HCEC 1CT (cell line): ENCODE measurements at places on chromosomes 16 and 17.
A peak's percentile ranks its signal among the peaks of the same experiment; 100 is the strongest.

- DNase-seq: no peak
Measured at GRCh38 chr17:30084788-30085187, 31.8 kb upstream of the NSRP1 start.

GRCh38 chr16:2785101-2785991 lies 2.0 kb downstream of the PRSS33 start:
- no peak for DNase-seq

DNA sequence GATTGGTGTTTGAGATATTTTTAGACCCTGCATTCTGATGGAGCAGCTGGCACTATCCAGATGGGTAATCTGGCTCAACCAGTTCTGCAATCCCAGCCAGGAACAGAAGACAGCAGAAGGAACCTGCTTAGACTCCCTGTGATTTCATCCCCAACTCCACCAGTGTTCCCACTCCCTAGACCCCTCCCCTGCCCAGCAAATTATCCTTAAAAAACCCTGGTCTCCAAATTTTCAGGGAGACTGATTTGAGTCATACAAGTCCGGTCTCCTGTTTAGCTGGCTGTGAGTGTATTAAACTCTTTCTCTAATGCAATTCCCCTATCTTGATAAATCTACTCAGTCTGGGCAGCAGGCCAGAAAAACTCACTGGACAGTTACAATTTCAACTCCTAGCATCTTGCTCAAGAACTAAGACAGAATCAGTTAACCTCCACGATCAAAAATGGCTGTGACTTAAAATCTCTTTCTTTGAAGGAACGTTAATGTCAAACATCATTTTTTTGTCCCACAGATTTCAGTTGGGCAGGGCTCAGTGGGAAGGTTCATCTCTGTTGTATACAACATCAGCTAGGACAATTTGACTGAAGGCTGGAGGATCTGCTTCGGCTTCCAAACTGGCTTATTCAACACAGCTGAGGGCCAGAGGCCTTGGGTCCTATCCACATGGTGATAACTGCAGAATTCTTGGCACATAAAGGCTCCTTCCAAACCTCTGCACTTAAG lies 4.9 kb upstream of the RBL2 start:
- no peak for DNase-seq

DNA sequence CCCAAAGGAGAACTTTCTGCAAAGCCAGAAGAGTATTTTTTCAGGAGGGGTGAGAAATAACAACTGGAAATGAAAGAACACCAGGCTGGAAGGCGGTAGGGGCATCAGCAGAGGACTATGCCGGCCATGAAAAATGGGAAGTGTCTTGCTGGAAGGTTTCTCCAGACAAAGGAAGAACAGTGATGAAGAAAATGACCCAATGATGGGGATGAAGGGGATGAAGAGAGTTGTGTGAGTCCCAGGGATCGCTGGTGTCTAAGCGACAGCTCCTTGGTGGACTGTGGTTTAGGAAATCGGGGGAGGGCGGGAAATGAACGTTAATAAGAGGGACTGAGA lies 623 bp downstream of the TTLL6 start:
- DNase-seq: no peak

DNA sequence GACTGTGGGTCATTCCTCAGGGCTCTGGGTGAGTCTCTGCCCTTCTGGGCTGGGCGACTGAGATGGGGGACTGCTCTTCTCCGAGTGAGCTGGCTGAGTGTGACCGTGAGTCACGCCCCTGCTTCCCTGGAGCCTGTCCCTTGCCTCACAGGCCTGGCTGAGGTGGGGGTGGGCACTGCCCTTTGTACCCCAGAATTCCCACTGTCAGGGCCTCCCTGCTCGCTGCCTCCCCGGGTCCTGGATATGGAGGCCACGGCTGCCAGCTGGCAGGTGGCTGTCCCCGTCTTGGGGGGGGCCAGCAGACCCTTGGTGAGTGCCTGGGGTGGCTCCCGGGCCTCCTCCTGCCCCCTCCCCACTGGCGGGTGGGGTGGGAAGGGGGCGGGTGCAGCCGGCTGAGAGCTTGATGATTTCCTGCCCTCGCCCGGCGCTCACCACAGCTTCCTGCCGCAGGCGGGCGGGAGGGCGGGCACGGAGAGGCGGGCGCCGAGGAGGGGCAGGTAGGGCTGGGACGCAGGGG lies at the start of gene LAT:
Gene LAT, plus strand, starts transcription at position 434 of the 517 bp plus-strand sequence. CDS start 366 bp downstream, outside the sequence.
- no peak for DNase-seq

- DNase-seq: peak; percentile 47
Measured at GRCh38 chr17:63126607-63127006, 160.6 kb downstream of the TANC2 start.

DNA sequence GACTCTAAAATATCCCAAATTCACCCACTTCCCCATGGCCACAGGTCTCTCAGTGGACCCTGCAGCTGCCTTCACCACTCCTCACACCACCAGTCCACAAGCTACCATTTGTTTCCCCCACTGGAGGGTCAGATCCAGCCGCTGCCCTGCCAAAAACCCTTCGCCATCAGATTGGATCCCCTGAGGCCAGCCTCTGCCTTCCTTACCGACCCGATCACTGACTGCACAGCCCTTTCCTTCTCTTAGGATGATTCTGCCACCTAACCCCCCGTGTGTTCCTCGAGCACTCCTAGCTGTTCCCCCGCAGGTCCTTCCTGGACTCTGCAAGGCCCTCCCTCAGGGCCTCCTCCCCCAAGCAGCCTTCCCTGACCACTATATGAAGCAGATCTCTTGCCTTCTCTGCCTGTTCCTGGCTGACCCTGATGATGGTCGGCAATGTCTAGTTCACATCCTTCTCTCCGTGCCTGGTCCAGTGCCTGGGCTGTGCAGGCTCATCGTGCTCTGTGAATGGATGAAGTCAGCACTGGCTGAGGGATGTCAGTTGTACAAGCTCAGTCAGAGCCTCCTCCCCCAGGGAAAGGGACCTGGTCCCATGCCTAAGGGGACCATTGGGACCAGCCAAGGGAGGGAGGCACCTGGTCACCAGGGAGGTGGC lies 46.0 kb downstream of the CPNE2 start:
- no peak for DNase-seq

- peak; percentile 42 for DNase-seq
Measured at GRCh38 chr17:29588562-29589411, 661 bp downstream of the GIT1 start.

GRCh38 chr17:31672161-31672819 lies 186.8 kb downstream of the COPRS start:
- no peak for DNase-seq

GRCh38 chr16:21056396-21056795 lies 94.2 kb downstream of the DNAH3 start:
- DNase-seq: no peak

- DNase-seq: peak; percentile 17
Measured at GRCh38 chr16:66874079-66874775, 6.1 kb upstream of the PDP2 start.

GRCh38 chr17:933312-934073 lies 46.1 kb downstream of the NXN start:
- peak; percentile 84 for DNase-seq

DNA sequence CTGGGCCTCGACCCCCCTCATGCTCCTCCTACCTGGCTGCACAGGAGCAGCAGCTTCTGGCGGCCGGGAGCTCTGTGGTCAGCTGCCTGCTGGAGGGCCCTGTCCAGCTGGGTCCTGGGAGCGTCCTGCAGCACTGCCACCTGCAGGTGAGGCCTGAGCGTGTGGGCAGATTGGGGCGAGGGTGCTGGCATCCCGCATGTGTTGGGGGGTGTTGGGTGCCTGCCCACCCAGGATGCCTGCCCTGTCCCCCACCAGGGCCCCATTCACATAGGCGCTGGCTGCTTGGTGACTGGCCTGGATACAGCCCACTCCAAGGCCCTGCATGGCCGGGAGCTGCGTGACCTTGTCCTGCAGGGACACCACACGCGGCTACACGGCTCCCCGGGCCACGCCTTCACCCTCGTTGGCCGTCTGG lies 16.5 kb downstream of the FCSK start:
- DNase-seq: peak; percentile 32

- no peak for DNase-seq
Measured at GRCh38 chr16:78597809-78598570, 498.5 kb downstream of the WWOX start.

GRCh38 chr17:10772425-10773380 lies 31.2 kb downstream of the TMEM238L start:
- DNase-seq: no peak

DNA sequence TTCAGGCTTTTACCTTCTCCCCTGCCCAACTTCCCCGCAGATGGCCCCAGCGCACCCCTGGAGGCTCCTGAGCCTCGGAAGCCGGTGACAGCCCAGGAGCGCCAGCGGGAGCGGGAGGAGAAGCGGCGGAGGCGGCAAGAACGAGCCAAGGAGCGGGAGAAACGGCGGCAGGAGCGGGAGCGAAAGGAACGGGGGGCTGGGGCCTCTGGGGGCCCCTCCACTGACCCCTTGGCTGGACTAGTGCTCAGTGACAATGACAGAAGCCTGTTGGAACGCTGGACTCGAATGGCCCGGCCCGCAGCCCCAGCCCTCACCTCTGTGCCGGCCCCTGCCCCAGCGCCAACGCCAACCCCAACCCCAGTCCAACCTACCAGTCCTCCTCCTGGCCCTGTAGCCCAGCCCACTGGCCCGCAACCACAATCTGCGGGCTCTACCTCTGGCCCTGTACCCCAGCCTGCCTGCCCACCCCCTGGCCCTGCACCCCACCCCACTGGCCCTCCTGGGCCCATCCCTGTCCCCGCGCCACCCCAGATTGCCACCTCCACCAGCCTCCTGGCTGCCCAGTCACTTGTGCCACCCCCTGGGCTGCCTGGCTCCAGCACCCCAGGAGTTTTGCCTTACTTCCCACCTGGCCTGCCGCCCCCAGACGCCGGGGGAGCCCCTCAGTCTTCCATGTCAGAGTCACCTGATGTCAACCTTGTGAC lies 3.6 kb downstream of the MAPK7 start:
- DNase-seq: no peak

DNA sequence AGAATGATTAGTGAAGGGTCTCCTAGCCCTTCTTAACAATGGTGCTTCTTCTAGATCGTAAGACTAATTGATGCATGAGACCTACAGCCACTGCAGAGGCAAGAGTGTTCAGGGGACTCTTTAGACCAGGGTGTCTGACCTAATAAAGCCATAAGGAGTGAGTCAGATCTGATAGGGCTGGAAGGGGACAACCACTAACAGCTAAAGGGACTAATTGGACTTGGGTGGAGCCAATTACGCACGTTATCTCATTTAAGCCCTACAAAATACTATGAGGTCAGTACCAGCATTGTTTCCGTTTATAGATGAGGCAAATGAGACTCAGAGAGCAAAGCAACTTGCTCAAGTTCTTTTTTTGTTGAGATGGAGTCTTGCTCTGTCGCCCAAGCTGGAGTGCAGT lies 14.5 kb upstream of the RNF222 start:
- DNase-seq: no peak

DNA sequence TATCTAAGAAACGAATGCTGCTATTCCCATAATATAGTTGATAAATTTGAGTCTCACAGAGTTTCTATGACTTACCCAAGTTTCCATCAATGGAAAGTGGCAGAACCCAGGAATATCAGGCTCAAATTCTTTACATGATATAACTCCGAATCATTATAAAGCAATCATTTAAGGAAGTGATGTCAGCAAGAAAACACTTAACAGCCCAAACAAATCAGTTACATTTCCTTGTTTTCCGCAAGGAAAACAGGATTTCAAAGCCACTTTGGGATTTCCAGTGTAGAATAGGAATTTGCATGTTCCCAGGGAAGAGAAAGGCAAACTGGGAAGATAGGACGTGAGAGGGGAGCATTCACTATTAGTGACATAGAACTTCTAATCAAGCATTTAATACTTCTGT lies 311.4 kb upstream of the GOT2 start:
- no peak for DNase-seq

GRCh38 chr17:10738521-10739258 lies 8.9 kb upstream of the TMEM220 start:
- no peak for DNase-seq

DNA sequence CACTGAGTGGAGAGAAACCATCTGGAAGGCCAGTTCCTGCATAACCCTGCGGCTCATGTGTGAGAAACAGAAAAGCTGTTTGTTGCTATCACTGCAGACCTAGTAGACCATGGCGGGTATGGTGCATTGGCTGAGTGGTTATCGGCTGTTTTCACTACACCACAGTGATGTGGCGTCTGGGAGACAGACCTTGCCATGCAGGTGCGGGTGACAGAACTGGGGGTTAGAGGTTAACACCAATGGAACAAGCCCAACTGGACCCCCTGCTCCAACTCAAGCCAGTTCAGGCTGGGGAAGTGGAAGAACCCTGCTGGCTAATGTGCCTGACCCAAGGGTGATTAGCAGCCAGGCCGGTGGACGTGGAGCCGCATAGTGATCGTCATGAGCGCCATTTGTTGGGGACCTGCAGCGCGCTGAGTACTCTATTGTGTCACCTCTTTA lies 91.9 kb downstream of the IRF8 start:
- no peak for DNase-seq

DNA sequence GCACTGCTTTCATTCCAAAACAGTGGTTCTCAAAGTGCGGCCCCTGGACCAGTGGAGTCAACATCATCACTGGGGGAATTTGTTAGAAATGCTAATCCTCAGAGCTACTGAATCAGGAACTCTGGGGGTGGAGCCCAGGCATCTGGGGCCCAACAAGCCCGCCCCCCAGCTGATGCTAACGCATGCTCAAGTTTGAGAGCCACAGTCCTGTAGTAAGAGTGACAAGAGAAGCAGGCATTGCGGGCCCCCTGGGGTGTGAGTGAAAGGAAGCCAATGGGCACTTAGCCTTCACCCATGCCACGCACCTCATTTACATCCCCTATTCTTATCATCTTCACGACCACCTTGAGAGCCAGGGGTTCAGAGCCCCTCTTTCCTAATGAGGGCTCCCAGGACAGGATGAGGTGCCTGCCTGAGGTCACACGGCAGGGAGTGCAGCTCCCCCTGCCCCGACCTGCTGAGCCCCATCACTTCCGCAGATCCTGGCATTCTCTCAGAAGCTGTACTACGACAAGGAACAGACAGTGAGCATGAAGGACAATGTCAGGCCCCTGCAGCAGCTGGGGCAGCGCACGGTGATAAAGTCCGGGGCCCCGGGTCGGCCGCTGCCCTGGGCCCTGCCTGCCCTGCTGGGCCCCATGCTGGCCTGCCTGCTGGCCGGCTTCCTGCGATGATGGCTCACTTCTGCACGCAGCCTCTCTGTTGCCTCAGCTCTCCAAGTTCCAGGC lies 9.1 kb downstream of the CA4 start:
- DNase-seq: no peak

GRCh38 chr16:85613604-85614337 lies 649 bp downstream of the GSE1 start:
- DNase-seq: no peak

GRCh38 chr17:67655478-67656148 lies 62.1 kb upstream of the NOL11 start:
- no peak for DNase-seq

GRCh38 chr16:89822188-89823086 lies 5.8 kb upstream of the SPIRE2 start:
- DNase-seq: no peak

GRCh38 chr16:49639739-49640431 lies 216.0 kb downstream of the ZNF423 start:
- no peak for DNase-seq

- peak; percentile 22 for DNase-seq
Measured at GRCh38 chr17:74737299-74738050, 419 bp downstream of the RAB37 start.

GRCh38 chr16:85534536-85535351 lies 78.4 kb upstream of the GSE1 start:
- DNase-seq: no peak
